ENCODE measurements at places on chromosomes 5 and 9. TPM values are rescaled to one million over a fixed set of nuclear protein-coding genes. Genes with fewer than 3 reads are reported as not detected.

GRCh38 chr9:125466411-125466810, 204.8 kb downstream of the GAPVD1 start:
- no peak for DNase-seq

DNA sequence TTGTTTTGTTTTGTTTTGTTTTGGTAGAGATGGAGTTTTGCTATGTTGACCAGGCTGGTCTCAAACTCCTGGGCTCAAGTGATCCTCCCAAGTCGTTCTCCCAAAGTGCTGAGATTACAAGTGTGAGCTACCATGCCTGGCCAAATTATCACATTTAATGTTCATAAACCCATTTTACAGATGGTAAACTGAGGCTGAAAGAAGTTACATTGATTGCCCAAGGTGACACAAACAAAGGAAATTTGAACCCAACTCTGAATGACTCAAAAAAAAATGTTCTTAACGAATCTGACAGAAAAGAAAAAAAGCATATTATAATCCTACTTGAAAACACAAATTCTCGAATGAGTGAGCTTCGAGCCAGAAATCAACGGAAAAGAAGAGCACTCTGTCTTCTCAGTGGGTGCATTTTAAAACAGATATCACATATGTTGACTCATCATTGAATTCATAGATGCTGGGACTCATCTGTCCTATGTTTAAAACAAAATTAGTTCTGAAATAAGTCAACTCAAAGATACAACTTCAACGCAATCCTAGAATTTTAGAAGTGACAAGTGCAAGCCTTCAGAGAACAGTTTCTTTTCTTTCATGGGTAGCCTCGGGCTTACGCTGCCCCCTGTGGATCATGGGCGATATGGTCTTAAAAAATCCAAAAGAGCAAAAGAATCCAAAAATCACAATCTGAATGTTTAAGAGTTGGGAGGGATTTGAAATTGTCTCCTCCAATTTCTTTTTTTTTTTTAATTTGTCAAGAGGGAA, 28.4 kb downstream of the TIMD4 start:
- DNase-seq = peak; percentile 44

- no peak for DNase-seq
Measured at GRCh38 chr9:19057033-19057432, 7.8 kb downstream of the RRAGA start.

DNA sequence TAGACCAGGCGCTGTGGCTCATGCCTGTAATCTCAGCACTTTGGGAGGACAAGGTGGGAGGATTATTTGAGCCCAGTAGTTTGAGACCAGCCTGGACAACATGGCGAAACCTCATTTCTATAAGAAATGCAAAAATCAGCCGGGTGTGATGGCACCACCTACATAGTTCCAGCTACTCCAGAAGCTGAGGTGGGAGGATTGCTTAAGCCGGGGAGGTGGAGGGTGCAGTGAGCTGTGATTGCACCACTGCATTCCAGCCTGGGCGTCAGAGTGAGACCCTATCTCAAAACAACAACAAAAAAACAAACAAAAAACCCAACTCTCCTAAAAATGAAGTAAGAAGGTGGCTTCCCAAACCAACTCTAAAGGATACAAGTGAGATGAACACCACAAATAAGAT, 23.0 kb downstream of the IARS1 start:
- no peak for DNase-seq

DNA sequence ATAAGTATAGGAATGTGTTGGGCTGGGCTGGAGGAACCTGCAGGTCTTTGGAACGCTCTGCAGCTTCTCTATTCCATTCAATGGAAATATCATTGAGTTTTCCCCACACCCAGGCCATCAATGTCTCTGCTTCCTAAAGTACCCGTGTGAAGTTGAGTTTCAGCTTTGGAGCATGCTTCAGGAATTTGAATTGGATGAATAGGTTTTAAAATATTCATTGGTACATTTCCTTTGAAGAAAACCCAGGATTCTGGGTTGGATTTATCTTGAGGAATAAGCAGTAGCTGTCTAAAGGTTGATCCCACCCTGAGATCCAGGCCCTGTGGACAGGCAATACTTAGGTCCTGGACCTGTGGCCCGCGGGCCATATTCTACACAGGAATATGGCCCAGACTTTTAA, 37.3 kb downstream of the INSYN2B start:
- DNase-seq = no peak

Gene PTGR1
- total RNA-seq = 44.6 TPM

Gene VCAN
- 24.1 TPM for total RNA-seq

Gene PCDHA11
- total RNA-seq = not detected

Gene ADAMTS16
- total RNA-seq = 0.05 TPM

Gene MARCOL
- total RNA-seq = not detected

All from Right ventricle myocardium superior (tissue), 1 donor.